ENCODE measurements at places on chromosomes 3 and 15. TPM values are rescaled to one million over a fixed set of nuclear protein-coding genes. Genes with fewer than 3 reads are reported as not detected.

MTFMT gene
- total RNA-seq, result 20.2 TPM

CRELD1 gene
- 17.4 TPM for total RNA-seq

TASOR gene
- 72.8 TPM for total RNA-seq

PARP9 gene
- 147 TPM for total RNA-seq

RAD51 gene
- 73.0 TPM for total RNA-seq

RGMA gene
- total RNA-seq, result 0.28 TPM

ITPKA gene
- not detected for total RNA-seq

LRIG1 gene
- total RNA-seq, result 21.0 TPM

ASTE1 gene
- total RNA-seq, result 10.9 TPM

CTSH gene
- total RNA-seq, result 48.1 TPM

TRIM42 gene
- not detected for total RNA-seq

GABRR3 gene
- not detected for total RNA-seq

AMT gene
- 3.2 TPM for total RNA-seq

WDR49 gene
- total RNA-seq, result not detected

NMNAT3 gene
- 0.80 TPM for total RNA-seq

CTXN2 gene
- not detected for total RNA-seq

DCBLD2 gene
- 0.50 TPM for total RNA-seq

LOXL1 gene
- 1.8 TPM for total RNA-seq

ACAD11 gene
- total RNA-seq, result 19.6 TPM

CLDN11 gene
- total RNA-seq, result 0.16 TPM

QTRT2 gene
- 30.1 TPM for total RNA-seq

NEK10 gene
- total RNA-seq, result 0.73 TPM

CSPG4 gene
- total RNA-seq, result 0.07 TPM

CPA3 gene
- not detected for total RNA-seq

PLCB2 gene
- total RNA-seq, result 120 TPM

HRG gene
- total RNA-seq, result not detected

ABCC5 gene
- total RNA-seq, result 21.2 TPM

SUSD5 gene
- not detected for total RNA-seq

LRRC34 gene
- 7.2 TPM for total RNA-seq

EPHB1 gene
- 0.35 TPM for total RNA-seq

CYP1A2 gene
- not detected for total RNA-seq

FILIP1L gene
- total RNA-seq, result 15.5 TPM

SKOR1 gene
- 0.23 TPM for total RNA-seq

SCG5 gene
- 4.3 TPM for total RNA-seq

CCR1 gene
- total RNA-seq, result 35.3 TPM

RETNLB gene
- not detected for total RNA-seq

UCN2 gene
- total RNA-seq, result not detected

LRRK1 gene
- total RNA-seq, result 1.2 TPM

XCR1 gene
- total RNA-seq, result not detected

IL5RA gene
- total RNA-seq, result not detected

MYO5C gene
- 0.94 TPM for total RNA-seq

DUOXA2 gene
- not detected for total RNA-seq

SLC15A2 gene
- total RNA-seq, result 2.4 TPM

RLBP1 gene
- total RNA-seq, result not detected

AADAC gene
- not detected for total RNA-seq

SERINC4 gene
- 0.30 TPM for total RNA-seq

ZNF80 gene
- 5.5 TPM for total RNA-seq

PPP4R2 gene
- total RNA-seq, result 118 TPM

FOXB1 gene
- total RNA-seq, result 1.2 TPM

CGGBP1 gene
- 96.1 TPM for total RNA-seq

UNC13C gene
- total RNA-seq, result not detected

COL8A1 gene
- 0.09 TPM for total RNA-seq

SPINT1 gene
- total RNA-seq, result 3.7 TPM

SST gene
- total RNA-seq, result not detected

PEAK1 gene
- total RNA-seq, result 33.0 TPM

RYR3 gene
- not detected for total RNA-seq

ALPK3 gene
- total RNA-seq, result 0.23 TPM

TRPC1 gene
- total RNA-seq, result 2.1 TPM

ECE2 gene
- total RNA-seq, result not detected
